ENCODE measurements at places on chromosomes 12 and 14.

DNA sequence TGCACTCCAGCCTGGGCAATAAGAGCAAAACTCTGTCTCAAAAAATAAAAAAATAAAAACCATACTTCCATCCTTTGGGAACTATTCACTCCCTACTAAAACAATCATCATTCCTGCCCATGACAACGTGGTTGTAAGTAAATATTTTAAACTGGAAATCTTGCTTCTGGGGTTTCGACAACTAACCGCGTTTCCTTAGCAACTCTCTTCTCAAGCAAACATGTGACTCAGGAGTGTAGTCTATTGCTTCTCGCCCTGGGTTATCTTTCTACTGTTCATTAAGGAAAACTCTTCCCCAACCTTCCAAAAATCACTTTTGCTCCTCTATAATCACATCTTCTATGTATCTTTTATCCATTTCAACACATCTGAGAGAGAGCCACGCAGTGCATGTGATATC, 21.8 kb downstream of the APPL2 start:
- no peak for DNase-seq

DNA sequence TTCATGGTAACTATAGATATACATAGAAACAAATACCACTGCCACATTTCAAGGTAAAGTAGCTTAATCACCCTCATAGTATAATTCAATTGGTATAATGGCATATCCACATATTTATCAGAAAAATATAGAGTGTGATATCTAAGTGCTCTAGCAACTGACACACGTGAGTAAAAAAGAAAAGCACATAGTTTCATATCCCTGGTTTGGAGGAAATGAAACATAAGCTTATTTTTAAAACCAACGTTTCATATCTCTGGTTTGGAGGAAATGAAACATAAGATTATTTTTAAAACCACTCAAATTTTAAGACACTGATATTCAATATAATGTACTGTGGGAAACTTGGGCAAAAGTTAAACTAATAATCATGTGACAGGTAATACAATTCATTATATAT, 2.1 kb downstream of the OR6C70 start:
- DNase-seq: no peak

DNA sequence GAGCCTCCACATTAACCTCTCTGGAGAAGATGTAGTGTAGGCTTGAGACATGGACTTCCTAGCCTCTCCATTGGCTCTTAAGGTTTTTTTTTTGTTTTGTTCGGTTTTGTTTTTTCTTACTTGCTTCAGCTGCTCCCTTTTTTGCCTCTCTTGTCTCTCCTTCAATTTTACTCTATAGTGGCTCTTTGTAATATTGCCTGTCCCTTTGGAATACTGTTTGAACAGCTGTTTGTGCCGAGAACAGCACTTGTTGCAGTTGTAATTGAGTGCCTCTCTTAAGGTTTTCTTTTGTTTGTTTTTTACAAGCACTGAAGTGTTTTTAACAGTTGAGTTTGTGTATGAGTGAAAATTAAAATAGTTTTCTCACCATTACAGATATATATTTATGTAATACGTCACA, 567.7 kb downstream of the LRFN5 start:
- no peak for DNase-seq

DNA sequence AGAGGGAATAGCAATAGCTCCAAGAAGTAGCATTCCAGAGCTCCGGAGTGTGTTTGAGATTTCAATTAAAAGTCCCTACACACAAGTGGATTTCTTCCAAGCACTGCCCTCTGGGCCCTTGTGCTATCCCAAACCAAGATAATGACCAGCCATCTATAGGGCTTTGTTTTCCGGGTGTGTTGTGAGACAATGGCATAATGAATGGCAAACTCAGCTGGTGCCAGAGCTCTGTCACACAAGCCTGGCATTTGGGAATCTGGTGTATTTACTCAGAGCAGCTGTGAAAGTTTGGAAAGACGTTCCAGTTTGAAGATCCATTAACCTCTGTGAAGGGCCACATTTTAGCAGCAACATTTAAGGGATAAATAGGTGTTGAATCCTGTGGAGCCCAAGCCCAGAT, 61.2 kb upstream of the TMTC2 start:
- DNase-seq: no peak

DNA sequence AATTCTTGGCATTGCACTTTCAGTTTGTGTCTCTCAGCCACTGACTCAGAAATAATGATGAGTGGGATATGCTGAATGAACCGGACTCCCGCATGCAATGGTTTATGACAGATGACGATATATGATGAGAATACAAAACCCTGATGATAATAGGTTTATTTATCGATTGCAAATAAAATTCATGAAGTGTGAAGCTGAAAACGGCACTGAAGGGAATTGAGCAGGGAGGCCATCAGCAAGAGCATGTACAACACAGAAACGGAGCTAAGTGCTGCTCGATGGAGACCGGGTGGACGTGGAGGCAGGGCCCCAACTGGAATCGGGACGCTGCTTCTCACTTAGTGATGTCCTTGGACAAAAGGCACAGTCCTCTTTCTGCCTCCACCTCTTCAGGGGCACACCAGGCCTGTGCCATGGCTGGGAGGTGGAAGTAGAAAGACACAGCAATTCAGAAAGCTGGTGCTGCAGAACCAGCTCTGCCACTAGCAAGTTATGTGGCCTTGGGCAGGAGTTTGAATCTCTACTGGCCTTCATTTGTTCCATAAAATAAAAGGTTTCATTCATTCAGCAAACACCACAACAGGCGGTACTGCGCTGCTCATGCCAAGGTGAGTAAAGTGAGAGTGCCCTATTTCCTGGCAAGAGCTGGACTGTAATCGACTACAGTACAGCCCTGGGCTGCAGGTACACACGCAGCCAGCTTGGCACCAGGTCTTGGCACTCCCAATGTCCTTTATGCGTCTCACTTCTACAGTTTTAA, 117.0 kb downstream of the EGLN3 start:
- DNase-seq: no peak

DNA sequence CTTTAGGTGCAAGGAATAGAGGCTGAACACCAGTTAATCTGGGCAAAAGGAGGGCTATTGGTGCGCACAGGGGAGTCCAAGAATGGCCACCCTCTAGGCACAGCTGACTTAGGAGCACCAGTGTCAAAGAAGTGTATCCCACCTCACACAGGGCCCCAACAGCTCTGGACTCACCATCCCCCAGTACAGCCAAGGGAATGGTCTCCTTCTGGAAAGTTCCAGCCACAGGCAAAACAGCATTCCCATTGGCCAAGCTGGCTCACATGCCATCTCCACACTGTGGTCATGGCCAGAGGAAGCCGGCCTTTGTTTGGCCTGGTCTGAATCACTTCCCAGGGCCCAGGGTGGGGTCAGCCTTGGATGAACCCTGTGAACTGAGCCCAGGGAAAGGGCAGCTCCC, 120.1 kb downstream of the DICER1 start:
- no peak for DNase-seq

DNA sequence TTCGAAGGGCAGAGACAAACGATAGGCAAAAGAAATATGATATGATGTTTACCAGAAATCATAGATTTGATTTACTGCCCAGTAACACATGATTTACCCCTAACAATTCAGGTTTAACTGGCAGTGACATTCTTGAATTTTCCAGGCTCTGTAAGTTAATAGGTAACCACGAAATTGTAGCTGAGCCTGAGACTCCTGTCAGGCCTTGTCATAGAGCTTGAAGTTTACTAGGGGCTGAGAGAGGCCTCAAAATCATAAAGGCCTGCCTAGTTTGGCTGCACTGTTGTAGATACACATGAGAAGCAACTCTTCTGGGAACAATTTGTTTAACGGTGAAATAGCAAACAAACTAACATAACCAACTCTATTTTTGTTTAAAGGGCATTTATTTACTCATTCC, 3.3 kb downstream of the ERP27 start:
- no peak for DNase-seq

DNA sequence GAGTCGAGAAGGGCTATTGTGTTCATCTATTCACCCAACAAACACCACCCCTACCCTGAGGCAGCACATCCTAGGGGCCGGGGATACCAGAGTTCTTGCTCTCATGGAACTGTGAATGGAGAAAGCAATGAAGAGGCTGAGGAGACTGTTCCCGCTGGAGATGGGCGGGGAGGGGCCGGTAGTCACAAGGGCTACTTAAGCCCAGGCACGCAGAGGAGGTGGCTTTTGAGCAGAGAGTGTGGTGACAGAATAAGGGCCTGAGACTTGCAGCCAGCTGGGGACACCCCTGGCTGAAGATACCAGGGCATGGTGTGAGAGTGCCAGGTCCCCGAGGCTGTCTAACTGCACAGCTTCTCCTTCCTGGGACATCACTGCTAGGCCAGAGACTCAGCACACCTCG, 114.1 kb upstream of the EVL start:
- DNase-seq: no peak

- no peak for DNase-seq
Observed at GRCh38 chr14:100893760-100894159, 9.8 kb downstream of the RTL1 start.

DNA sequence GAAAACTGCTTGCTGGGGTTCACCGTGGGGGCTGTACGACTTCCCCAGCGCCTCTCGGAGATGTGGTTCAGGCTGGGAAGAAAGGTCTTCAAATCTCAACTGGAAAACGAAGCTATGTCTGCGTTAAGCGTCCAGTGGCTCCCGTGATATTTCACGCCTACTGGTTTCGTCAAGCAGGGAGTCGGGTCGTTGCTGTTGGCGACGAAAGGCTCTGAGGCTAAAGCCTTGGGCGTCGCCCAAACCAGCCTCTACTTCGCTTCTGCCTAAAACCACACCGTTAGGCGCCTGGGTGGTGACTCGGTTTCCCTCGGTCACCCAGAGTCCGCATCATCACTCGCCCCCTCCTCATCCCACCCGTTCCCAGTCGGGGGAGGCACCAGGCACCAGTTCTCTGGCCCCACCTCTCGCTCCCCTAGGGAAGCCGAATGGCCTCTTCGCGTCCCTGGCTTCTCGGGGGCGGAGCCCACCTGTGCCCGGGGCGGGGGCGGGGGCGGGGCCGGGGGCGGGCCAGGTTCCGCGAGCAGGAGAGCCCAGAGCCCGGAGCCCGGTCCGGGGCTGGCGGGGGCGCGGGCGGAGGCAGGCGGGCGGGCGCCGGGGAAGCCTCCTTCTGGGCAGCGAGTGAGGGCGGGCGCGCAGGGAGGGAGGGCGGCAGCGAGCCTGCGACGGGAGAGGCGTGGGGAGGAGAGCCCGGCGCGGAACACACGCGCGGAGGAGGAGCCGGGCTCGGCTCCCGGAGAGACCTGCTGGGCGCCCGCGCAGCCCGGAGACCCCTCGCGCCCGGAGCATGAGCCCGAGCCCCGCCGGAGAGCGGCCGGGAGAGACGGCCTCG, at the start of gene B4GALNT3:
Gene B4GALNT3 (plus strand): TSS at position 510 of the 829 bp plus-strand sequence. CDS start 438 bp downstream, outside the sequence.
- no peak for DNase-seq

GRCh38 chr14:57871459-57872080, 5.7 kb upstream of the SLC35F4 start:
- DNase-seq: no peak

DNA sequence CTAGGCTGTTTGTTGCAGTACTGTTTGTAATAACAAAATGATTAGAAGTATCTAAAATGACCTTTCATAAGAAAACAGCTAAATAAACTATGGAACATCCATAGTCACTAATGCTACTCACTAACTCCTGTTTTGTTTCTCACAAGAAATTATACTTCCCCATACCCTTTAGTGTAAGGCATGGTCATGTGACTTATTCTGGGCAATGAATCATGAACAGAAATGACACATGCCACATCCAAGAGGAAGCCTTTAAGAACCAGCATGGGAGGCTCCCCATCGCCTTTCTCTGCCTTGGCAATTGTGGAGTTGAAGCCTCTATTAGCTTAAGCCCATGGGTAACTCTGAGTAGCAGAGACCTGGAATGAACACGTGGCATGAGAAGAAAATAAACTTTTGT, 49.3 kb downstream of the KSR2 start:
- no peak for DNase-seq

DNA sequence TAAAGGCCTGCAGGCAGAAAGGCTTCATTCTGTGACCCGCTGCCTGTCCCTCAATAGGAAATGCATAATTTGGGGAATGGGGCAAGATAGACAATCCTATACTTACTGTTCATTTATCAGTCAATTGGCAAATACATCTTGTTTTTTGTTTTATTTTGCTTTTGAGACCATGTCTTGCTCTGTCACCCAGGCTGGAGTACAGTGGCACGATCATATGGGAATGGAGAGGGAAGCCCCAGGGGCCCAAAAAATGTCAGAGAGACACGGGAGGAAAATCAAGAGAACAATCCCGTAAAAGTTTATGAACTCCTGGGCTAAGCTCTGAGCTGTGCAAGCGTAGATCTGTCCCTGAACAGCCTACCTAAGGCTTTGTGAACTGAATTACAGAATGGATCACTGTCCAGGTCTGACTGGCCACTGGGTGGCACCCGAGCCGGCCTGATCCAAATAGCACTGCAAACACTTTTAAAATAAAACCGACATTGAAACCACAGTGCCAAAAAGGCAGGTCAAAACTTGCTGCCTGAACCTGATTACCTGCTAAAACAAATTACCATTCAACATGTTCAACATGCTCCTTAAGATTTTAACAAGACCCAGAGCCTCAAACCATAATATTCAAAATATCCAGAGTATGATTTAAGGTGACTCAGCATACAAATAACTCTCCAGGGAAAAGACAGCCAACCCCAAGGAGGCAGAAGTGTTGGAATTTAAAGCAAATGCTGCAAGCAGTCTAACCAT, 11.8 kb downstream of the COPS7A start:
- no peak for DNase-seq

DNA sequence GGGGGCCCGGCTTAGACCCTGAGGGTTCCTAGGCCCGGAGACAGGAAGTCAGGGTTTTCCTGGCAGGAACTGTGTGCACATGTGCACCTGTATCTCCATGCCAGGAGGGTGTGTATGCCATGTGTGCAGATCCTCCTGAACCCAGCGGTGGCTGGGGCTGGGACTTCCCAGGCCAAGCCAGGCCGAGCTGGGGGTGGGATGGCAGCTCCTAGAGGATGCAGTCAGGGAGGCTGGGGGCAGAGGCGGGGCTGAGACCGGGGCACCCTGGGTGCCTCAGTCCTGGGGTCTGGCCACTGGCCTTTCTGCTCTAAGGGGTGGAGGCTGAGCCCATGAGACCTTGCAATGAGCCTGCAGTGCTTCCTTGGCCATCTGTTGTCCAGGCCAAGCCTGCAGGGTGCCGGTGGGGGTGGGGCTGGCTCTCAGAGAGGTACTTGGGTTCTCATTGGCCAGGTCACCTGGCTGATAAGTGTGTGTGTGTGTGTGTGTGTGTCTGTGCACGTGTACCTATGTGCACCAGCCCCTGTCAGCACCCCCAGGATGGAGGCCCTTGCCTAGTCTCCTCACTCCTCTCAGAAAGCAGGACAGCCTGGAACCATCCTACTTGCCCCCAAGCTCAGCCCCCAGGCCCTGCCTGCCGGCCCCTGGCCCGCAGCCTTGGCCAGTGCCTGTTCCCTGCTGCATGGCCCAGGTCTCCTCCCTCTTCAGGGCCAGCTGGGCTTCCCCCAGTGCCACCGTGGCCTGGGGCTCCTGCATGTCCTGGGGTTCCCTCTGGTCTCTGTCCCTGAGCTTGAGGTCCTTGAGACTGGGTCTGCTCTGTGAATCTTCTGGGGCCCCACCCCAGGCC, 10.6 kb upstream of the TNFAIP2 start:
- no peak for DNase-seq

GRCh38 chr12:94208622-94208966, 60.2 kb downstream of the PLXNC1 start:
- no peak for DNase-seq

- DNase-seq: no peak
Observed at GRCh38 chr14:93114068-93114710, 1.5 kb downstream of the ITPK1 start.

- no peak for DNase-seq
Observed at GRCh38 chr14:22448905-22449599, 140.0 kb downstream of the DAD1 start.
